ENCODE measurements at places on chromosomes 13 and 19.

- no peak for DNase-seq
Observed at GRCh38 chr19:55304980-55305379, 20.2 kb downstream of the TMEM150B start.

DNA sequence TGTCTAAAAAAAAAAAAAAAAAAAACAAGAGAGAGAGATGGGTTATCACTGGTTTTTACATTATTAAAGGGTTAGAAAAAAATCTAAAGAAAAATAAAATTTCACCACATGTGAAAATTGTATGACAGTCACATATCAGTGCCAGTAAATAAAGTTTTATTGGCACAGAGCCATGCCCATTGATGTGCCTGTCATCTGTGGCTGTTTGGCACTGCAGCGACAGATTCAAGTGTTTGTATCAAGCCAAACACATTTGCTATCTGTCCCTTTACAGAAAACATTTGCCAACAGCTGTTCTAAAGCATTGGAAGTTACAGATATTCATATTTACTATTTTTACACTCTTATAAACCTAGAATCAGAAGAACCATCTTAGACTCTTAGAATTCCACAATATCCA, 16.3 kb downstream of the FCHO1 start:
- DNase-seq = no peak

DNA sequence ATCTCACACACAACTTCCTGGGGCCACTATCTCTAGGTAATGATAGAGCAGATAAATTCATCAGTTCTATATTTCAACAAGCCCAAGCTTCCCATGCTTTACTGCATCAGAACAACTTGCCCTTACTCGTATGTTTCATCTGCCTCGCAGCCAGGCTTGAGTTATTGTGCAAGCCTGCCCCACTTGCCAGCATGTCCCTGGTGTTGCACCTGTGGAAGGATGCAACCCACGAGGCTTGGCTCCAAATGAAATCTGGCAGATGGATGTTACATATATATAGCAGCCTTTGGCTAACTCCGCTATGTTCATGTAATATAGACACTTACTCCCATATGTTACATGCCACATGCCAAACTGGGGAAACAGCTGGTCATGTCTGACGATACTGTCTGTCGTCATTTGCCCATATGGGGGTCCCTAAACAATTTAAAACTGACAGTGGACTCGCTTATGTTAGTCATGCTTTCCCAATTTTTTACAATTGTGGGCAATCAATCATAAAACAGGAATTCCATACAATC, 6.2 kb downstream of the ERVK3-1 start:
- no peak for DNase-seq

DNA sequence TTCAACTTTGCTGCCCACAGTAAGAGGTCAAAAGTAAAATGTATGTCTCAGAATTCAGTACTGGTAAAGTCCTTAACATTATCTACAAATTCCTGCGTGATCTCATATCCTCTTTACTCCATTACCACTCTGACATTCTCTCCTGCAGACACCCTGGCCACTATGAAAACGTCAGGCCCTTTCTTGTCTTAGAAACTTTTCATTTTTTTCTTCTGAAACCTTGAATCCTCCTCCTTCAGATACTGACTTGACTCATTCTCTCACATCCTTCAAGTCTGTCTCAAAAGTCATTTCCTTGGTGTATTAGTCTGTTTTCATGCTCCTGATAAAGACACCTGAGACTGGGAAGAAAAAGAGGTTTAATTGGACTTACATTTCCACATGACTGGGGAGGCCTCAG, 262.3 kb downstream of the POU4F1 start:
- DNase-seq = no peak

- no peak for DNase-seq
Observed at GRCh38 chr13:48297131-48297786, 6.3 kb upstream of the RB1 start.

DNA sequence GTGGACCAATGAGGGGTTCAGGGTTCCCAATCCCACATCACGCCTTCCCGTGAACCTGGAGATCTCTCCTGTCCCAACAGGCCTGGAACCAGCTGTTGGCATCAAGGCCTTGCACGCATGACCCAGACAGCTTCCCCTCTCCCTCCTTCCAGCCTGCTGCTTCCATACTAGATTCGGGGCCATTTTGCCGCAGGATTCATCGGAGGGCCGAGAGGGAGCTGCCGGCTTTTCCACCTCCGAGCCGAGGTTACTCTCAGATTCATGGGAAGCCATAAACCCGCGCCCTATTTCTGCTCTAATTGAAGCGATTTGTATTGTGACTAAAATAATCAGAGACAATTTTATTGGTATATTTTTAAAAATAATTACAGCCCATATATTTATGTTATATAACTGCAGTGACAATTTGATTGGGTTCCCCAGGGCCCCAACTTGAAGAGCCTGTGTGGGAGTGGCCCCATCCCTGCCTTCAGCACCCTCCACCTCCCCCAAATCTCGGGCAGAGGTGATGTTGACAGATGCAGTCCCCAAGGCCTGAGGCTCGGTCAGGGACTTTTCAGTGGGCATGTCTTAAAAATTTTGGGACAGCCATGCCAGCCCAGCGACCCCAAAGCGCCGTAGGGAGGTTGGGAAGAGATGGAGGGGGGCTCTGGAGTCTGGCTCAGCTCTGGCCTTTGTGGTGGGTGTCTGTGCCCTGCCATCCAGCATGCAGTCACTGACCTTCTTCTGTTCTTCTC, 30.8 kb upstream of the PEPD start:
- no peak for DNase-seq

- no peak for DNase-seq
Observed at GRCh38 chr13:30797847-30798535, 62.6 kb downstream of the ALOX5AP start.

DNA sequence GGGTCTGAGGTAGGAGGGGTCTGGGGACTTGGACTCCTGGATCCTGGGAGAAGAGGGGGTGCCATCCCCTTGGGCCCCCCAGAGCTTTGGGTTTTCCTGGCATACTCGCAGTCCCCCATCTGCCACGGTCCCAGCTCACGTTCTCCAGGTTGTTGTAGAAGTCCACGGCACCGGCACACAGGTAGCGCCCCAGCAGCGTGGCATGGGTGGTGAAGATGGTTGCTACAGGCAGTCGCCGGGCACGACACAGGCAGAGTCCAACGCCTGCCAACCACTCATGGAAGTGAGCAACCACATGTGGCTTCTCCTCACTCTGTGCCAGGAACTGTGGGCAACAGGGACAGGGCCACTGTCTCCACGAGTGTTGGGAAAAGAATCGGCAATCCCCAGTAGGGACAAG, 7.4 kb downstream of the GYS1 start:
- no peak for DNase-seq

GRCh38 chr19:5184930-5185329, 155.7 kb downstream of the PTPRS start:
- no peak for DNase-seq

- DNase-seq = no peak
Observed at GRCh38 chr13:78586706-78587105, 16.6 kb downstream of the POU4F1 start.

DNA sequence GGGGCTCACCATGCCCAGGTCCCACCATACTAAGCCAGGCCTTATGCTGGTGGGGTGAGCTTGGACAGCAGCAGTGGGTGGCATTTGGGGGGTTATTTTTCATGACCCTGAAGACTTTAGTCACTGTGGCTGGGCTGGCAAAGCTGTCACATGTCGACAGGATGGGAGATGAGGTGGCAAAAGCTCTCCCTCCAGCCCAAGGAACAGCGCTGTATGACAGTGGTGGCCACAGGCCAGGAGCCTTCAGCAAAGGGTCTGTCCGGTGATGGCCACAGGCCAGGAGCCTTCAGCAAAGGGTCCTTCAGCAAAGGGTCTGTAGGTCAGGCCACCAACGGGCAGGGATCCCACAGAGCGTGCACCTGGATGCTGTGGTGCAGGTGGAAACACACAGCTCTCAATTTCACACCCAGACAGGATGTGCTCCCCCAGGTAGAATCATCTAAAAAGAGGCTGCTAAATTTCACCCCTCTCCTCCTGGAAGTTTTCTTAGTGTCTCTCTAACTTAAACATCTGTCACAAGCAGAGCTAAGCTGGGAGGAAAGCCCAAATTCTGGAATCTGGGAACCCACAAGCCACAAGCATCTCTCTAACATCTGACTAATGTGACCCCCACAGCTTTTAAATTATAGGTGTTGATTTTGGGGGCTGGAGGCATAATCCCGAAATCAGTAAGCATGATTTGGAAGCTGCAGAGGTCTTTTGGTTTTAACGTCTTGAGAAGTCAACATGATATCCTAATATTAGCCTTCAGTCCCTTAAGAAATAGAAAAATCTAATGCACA, 23.0 kb downstream of the COL4A1 start:
- no peak for DNase-seq

DNA sequence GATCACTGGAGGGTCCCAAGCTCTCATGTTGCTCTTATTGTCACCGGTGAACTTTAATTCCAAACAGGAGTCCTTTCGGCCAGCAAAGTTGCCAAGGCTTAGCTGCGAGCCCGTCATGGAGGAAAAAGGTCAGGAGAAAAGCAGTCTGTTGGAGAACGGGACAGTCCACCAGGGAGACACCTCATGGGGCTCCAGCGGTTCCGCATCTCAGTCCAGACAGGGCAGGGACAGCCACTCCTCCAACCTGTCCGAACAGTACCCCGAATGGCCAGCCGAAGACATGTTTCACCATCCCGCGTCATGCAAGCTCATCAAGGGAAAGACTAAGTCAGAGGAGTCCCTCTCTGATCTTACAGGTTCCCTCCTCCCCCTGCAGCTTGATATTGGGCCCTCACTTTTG, 10.4 kb downstream of the ZNF91 start:
- DNase-seq = no peak

DNA sequence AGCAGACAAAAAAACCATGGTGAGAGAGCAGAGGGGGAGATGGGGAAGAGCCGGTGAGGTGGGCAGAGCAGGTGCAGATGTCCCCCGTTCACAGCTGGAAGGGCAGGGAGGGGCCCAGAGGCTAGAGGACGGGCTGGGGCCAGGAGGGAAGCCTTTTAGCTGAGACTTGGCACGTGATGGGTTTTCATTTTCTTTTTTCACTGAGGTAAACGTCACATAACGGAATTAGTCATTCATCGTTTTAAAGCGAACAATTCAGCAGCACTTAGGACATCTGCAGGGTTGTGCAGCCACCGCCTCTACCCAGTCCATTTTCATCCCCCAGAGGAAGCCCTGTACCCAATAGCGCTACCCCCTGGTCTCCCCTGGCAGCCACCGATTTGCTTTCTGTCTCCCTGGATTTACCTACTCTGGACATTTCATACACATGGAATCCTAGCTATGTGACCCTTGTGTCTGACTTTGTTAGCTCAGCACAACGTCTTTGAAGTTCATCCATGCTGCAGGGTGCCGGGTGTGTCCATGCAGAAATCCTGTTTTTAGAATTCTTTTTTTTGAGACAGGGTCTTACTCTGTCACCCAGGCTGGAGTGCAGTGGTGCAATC, 16.0 kb upstream of the EMC10 start:
- DNase-seq = no peak

DNA sequence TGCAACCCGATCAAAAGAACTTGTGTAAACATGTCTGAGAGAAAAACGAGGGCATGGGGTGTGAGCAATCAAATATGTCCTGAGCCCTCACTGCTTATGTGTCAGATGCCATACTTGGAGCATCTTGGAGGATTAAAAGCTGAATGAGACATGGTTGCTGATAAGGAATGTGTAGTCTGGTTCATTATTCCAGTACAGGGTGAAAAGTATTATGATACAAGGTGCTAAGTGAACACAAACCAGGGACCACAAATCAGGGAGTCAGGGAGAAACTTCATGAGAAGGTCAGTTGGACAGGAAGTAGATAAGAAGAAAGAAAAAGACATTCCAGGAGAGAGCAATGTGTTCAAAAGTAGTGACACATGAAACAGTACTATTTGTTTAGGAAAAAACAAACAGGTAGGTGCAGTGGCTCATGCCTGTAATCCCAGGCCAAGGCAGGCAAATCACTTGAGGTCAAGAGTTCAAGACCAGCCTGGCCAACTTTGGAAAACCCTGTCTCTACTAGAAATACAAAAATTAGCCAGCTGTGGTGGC, 2.0 kb upstream of the RCBTB1 start:
- DNase-seq = no peak

- DNase-seq = no peak
Observed at GRCh38 chr13:98741741-98742435, 10.6 kb downstream of the SLC15A1 start.

GRCh38 chr13:75934889-75935288, 298.8 kb downstream of the LMO7 start:
- no peak for DNase-seq

DNA sequence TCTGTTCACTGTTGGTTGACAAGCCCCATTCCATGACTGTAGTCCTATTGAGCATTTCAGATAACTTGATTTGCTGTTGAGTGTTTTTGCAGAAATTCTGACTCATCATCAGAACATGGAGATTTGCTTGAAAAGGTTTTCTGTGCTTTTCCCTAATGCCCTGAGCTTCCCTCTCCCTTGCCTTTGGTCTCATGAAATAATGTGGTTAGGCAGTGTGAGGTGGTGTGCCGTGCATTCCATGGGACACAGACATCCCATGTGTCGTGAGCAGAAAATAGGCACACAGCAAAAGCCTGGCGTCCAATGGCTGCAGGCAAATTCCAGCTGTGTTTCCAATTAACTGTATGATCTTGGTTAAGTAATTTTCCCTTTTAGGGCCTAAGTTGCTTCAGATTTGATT, 197.4 kb downstream of the DLEU7 start:
- DNase-seq = no peak

DNA sequence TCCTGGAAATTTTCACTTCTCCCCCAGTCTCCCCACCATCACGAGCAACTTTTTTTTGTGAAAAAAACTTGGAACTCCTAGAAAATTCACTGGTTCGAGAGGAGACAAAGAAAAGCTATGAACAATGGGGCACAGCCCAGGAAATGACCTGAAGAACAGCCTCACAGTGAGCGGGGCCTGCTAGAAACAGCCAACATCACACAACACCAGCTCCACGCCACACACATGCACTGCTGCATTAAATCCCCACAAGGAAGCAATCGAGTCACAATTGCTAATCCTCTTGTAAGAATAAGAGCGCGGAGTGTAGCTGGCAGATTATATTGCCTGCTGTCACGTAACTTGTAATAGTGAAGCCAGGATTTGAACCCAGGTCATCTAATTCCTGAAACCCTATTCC, 48.8 kb downstream of the SLC7A1 start:
- DNase-seq = peak; percentile 51

DNA sequence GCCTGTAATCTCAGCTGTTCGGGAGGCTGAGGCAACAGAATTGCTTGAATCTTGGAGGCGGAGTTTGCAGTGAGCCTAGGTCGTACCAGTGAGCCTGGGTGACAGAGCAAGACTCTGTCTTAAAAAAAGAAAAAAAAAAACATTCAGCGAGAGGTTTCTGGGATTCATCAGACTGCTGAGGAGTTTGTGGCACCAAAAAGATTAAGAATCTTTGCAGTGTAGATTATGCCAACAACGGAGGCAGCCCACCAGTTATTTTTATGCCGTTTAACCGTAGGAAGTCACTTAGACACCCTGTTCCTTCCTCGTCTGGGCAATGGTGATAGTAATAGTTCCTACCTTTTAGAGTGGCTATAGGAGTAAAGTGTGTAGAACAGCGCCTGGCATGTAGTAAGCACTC, 2.5 kb downstream of the COX6B1 start:
- DNase-seq = no peak

Data from kidney capillary endothelial cell (primary cell).